Astrocyte of the spinal cord (primary cell): ENCODE measurements at places on chromosomes 1 and 21.
A peak's percentile ranks its signal among the peaks of the same experiment; 100 is the strongest.

- DNase-seq, result no peak
These were observed 124.0 kb downstream of the BRINP3 start for GRCh38 chr1:190353538-190354101.

GRCh38 chr1:116990612-116991151 lies 10.9 kb upstream of the CD101 start:
- peak; percentile 97 for DNase-seq

DNA sequence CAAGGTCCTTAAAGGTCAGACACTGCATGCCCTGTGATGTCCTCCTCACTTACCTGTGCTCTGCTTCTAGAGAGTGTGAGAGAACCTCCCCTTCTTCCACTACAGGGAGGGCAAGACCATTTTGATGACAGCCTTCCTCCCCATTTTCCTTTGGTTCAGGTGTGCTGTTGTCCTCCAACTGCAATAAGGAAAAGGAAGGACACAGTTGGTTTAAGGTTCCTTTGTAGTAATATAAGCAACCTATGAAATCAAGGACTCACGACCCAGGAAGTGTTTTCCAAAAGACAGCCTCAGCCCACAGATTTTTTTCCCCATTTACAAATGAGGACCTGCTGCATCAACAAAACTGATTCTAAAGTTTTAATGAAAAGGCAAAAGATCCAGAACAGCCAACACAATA lies 6.6 kb upstream of the CCDC17 start:
- DNase-seq, result no peak

DNA sequence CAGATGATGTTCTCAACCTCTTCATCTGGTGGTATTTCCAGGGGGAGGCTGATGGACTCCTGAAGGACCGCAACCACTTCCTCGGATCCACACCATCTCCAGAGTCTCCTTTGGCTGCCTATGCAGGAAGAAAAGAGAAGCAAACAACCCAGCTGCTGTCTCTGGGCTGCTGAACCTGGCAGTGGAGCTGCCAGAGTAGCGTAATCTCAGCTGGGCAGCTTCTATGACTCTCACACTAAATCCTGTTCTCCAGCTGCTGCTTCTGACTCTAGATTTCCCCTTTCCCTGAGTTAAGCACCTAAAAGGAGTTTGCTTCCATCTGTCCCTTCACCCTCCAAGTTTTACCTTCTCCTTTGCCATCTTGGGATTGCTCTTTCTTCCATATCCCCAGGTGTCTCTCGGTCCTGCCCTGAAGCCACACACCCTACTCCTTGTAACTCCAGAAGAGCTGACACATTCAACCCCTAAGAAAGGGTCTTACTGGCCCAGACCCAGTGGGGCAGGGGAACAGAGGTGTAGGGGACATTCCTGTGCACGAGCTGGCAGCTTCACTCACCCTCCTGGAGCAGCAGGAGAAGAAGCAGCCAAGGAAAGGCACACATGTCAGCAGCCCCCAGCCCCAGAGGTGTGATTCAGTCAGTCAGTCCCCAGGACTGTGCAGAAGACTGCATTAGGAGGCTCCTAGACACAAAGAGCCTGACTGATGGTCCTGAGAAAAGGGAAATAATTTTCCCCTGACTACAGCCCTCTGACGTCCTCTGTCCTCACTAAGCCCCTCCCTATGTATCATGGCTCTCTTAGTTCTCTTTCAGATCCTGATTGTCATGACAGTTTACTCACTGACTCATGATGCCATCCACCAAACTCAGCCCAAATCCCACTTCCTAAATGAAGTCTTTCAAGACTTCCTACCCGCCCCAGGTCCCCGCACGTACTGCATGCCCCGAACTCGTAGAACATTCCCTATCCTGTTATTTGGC lies at the start of gene SLAMF9:
Gene SLAMF9 (minus strand): TSS at position 702 of the 980 bp plus-strand sequence. CDS start 100 bp downstream, at position 602.
- peak; percentile 44 for DNase-seq

DNA sequence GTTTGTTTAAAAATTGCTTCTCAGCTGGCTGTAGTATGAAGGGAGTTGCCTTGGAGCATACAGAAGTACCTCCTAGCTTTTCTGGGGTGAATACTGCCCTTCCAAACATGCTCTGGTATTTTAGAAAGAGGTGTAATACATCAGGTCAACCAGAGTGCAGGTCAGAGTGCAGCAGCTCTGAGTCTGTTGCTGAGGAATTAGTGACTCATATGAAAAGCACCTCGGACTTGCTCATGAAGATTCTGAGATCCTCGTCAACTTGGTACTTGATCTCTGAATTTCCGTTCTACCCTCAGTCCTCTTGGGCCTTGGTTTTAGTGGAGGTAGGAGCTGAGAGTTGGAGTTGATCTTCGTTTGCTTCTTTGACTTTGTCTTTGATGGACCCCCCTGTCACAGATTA lies 67.3 kb downstream of the NOS1AP start:
- peak; percentile 76 for DNase-seq

- peak; percentile 20 for DNase-seq
These were observed 19.2 kb downstream of the RIMS3 start for GRCh38 chr1:40646315-40646714.

DNA sequence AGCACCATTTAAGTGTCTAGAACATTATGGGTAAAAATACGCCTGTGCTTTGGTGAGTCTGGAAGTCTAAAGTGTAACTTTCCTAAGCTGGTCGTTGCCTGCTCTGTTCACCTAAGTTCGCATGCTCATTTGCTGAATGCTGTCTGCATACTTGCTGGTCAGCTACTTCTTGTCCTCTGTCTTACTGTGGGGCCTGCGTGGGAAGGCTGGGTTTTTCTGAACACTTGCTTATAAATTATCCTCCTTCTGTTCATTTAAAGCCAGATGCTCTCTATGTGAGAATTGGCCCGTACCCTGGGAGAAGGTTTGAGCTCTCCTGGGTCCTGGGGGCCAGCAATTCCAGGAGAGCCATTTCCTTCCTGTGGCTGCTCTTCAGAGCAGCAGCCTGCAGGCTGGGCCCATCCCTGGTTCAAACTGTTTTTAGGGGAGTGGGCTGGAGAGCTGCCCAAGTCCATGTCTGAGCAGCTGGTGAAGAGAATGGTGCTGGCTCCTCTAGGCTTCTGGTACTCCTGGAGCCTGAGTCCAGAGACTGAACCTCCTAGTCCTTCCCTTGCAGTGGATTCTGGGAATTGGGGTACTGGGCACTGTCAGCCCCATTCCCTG lies 75.7 kb downstream of the GALNT2 start:
- peak; percentile 18 for DNase-seq

DNA sequence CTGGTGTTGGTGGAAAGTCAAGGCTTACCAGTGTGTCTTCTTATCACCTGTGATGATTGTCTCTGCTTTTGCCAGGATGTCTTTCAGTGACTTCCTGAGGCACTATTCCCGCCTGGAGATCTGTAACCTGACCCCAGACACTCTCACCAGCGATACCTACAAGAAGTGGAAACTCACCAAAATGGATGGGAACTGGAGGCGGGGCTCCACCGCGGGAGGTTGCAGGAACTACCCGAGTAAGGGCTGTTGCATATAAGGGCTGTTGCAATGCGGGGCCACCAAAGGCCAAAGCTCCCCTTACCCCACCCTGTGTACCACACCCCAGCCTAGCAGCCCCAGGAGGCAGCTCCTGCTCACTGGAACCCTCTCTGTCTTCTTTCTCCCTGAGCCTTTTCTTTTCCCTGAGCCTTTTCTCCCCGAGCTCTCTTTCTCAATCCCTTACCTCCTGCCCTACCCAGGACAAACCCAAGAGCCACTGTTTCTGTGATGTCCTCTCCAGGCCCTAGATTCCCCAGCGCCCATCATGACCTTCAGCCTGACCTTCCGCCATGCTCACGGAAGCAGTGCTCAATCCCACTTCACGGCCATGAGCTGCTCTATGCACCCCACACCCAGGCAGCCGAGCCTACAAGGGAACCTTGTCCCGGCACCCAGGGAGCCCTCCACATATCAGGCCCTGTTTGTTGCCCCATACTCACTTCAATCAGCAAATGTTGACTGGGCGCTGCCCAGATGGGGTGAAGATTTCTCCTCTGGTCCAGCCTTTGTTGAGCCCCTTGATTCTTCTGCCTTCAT lies 40.6 kb downstream of the CAPN2 start:
- no peak for DNase-seq

GRCh38 chr1:236638945-236639344 lies 34.6 kb upstream of the HEATR1 start:
- no peak for DNase-seq

- no peak for DNase-seq
These were observed 42.1 kb downstream of the TMCO4 start for GRCh38 chr1:19757641-19758040.

GRCh38 chr1:87348341-87349019 lies 19.8 kb downstream of the LMO4 start:
- no peak for DNase-seq

- no peak for DNase-seq
These were observed 37.8 kb upstream of the CD2 start for GRCh38 chr1:116716391-116716790.

GRCh38 chr1:215645182-215645581 lies 78.1 kb downstream of the KCTD3 start:
- no peak for DNase-seq

DNA sequence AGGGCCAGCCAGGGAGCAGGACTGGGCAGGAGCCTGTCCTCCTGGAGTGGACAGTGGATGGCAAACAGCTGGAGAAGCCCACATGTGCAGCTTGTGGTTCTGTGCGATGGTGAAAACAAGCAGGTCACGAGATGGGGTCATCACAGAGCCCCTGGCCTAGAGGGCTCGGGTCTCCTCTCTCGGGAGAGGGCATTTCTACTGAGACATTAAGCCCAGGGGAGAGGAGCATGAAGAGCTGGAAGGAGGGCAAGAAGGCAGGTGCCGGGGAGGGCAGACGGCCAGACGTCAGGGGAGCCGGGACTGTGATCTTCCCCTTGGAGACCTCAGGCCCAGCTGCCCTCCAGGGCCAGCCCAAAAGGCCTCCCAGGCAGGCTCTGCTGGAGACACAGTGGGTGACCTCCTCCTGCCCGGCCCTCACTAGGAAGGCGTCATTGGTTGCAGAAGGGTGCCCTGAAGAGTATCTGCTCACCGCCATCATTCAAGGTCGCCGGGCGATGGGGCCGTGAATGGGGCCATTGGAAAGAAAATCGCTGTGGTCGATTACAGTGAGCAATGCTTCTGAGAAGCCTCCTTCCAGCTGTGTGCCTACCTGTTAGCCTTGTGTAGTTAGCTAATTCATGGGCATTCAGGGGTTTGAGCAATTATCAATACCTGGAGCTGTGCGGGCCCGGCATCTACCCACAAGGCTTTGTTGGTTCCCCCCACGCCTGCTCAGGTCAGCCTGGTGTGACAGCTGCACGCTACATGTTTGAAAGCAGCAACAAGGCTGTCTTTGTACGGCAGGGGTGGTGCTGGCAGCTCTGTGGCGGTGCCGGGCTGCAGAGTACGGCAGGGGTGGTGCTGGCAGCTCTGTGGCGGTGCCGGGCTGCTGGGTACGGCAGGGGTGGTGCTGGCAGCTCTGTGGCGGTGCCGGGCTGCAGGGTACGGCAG lies 72.3 kb upstream of the ACTRT2 start:
- no peak for DNase-seq

DNA sequence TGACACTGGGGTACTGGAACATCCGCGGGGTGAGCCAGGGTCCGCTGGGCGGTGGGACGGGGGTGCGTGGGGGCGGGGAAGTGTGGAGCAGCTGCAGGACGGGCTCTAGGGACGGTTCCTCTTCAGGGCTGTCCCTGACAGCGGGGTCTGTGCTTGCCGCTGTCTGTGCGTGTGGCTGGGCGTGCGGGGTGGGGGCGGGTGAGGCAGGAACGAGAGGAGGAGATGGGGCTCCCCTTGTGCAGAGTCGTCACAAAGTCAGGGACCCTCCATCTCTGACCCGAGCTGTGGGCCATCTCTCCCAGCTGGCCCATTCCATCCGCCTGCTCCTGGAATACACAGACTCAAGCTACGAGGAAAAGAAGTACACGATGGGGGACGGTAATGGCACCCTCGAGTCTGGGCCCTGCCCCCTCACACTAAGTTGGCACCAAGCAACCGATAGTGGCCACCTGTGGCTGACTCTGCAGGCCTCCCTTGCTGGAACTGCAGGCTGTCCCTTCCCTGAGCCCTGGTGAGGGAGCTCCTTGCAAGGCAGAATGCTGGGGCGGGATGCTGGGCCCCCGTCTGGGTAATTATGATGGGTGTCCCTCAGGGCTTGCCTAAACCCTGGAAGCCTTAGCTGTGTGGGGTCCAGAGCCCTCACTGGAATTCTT lies 392 bp downstream of the GSTM2 start:
- no peak for DNase-seq

- peak; percentile 50 for DNase-seq
These were observed 94.6 kb downstream of the ZC3H11B start for GRCh38 chr1:219518168-219518906.

GRCh38 chr1:193569983-193570269 lies 383.5 kb upstream of the B3GALT2 start:
- no peak for DNase-seq

DNA sequence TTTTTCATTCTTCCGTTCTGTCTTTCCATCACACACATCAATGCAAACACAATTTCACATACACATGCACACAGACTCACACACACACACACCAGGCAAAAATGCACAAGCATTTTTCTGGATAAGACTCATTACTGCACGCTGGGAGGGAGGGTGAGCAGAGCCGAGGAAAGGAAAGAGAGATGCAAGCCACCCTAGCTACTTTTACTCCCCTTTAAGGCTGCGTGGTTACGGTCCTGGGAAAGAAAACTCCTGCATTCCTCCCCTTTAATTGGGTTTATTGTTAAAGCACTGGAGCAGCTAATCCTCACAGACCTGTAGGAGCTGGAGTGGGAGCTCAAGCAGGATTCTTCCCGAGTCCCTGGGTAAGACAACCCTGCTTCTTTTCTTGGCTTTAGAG lies at the start of gene CAMK1G:
Gene CAMK1G (plus strand): TSS at position 307 of the 400 bp plus-strand sequence. CDS start 11,270 bp downstream, outside the sequence.
- peak; percentile 72 for DNase-seq

DNA sequence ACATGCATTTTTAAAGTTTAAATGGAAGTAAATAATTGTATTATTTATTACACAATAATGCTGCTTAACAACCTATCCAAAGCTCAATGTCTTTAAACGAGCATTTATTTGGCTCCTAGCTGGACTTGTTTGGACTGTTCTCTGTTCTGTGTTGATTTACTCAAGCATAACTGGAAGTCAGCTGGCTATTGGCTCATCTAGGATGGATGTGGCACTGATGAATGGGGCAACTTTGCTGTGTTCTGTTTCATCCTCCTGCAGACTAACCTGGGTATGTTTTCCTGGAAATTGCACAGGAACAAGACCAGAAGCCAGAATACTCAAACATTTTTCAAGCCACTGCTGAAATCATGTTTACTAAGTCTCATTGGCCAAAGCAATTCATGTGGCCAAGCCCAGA lies 70.8 kb upstream of the HSD17B7 start:
- no peak for DNase-seq

DNA sequence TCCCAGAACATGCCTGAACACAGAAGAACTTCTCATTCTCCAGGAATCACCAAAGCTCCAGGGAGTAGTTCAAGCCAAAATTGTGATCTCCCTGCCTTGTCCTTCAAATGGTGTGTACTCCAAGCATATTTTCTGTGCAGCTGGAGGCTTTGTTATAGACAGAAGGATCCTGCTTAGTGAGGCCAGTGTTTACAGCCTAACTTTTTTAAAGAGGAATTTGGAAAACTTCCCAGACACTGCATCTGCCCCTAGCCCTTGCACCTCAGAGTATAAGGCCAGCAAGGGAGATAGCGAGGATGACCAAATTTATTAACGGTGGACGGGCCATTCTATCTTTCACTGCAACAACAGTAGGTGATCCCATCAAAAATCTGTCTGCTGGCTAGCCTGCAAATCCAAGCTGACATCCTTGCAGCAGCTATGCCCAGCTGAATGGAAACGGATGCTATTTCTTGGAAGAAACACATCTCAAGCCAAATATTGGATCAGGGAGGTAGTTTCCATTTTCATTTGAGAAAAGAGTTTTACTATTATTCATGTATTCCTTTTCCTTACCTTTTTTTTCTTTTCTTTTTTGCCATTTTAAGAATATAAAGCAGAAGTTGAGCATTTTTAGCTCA lies 249.8 kb downstream of the USH2A start:
- DNase-seq, result no peak
